IgD-negative memory B cell (primary cell): ENCODE measurements at places on chromosomes 2 and 18. TPM values are rescaled to one million over a fixed set of nuclear protein-coding genes. Genes with fewer than 3 reads are reported as not detected.

The CYBRD1 gene
- 0.18 TPM for polyA plus RNA-seq

The GLI2 gene
- polyA plus RNA-seq, result not detected

The EGR4 gene
- 0.26 TPM for polyA plus RNA-seq

The ANKRD29 gene
- not detected for polyA plus RNA-seq

The ICOS gene
- 0.29 TPM for polyA plus RNA-seq

The G6PC2 gene
- not detected for polyA plus RNA-seq

The MOGAT1 gene
- polyA plus RNA-seq, result not detected

The RFTN2 gene
- polyA plus RNA-seq, result not detected

The SP5 gene
- polyA plus RNA-seq, result not detected

The WDR35 gene
- 1.3 TPM for polyA plus RNA-seq

The CHRNG gene
- not detected for polyA plus RNA-seq

The INPP1 gene
- 2.7 TPM for polyA plus RNA-seq

The GAREM1 gene
- not detected for polyA plus RNA-seq

The MGAT4A gene
- 54.6 TPM for polyA plus RNA-seq

The CFAP65 gene
- not detected for polyA plus RNA-seq

The IL1RN gene
- polyA plus RNA-seq, result not detected

The ABCB11 gene
- polyA plus RNA-seq, result not detected

The FSIP2 gene
- polyA plus RNA-seq, result not detected

The TTC39C gene
- polyA plus RNA-seq, result 21.9 TPM

The LCT gene
- not detected for polyA plus RNA-seq

The BMP10 gene
- not detected for polyA plus RNA-seq

The ADGRF3 gene
- polyA plus RNA-seq, result 0.38 TPM

The RPL37A gene
- polyA plus RNA-seq, result 4,003 TPM

The LIPG gene
- not detected for polyA plus RNA-seq

The CSRNP3 gene
- not detected for polyA plus RNA-seq

The NTSR2 gene
- polyA plus RNA-seq, result not detected

The LYG1 gene
- 0.48 TPM for polyA plus RNA-seq

The CEBPZ gene
- 19.1 TPM for polyA plus RNA-seq

The APOB gene
- not detected for polyA plus RNA-seq

The CCL20 gene
- not detected for polyA plus RNA-seq

The MC5R gene
- not detected for polyA plus RNA-seq
